ENCODE measurements at places on chromosomes 12 and 14.
A peak's percentile ranks its signal among the peaks of the same experiment; 100 is the strongest.

DNA sequence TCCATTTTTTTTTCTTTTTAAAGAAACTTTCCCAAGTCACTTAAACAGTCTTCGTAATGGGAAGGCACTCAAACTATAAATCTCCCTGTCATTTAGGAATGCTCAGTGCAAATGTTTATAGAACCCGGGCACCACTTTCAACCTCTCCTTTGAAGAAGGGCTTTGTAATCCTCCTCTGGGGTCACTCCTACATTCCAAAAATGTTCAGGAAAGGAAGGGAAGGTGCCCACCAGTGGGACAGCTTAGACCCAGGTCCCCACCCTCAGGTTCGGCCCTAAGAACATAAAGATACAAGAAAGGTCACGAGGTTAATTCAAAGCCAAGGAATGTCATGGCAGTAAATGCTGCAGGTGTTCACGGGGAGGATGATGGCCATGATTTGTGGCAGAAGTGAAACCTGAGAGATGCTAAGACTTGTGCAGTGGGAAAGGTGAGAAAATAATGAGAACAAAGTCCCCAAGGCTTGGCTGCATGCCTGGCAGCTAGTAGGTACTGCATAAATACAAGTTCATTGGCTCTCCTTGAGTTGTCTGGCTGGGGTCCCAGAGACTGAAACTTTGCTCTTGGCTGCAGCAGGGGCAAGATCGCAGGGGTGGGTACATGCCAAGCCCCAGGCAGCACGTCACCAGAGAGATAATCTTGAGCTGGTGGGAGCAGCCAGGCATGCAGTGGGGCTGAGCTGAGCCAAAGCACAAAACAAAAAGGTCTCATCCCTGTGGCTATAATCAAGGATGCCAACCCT, 21.1 kb downstream of the KRT18 start:
- DNase-seq: peak; percentile 57

DNA sequence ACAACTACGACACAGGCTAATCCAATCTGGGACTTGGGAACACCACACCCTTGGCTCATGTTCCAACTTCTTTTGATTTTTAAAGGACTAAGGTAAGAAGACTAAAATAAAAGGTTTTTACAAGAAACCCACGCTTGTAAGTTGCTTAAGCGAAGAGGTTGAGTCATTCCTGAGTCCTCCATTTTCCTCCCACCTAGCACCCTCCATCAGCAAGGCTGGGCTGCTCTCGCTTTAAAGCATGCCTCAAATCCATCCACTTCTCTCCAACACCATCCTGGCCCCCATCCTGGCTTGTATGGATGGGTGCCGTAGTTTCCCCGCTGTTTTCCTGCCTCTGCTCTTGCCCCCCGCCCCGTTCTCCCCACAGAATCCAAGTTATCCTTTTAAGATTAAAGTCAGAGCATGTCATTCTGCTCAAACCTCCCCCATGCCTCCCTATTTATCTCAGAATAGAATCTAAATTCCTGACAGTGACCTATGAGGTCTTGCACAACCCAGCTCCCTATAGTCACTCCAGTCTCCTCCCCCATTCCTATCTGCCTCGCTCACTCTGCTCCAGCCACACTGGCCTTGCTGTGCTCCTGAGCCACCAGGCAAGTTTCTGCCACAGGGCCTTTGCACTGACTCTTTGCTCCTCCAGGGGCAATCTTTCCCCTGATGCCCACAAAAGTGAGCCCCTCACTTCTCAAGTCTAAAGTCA, 34.5 kb downstream of the SCARB1 start:
- DNase-seq: no peak

GRCh38 chr14:92316937-92317336, 6.0 kb upstream of the SLC24A4 start:
- no peak for DNase-seq

GRCh38 chr14:78902010-78902623, 731.9 kb downstream of the NRXN3 start:
- peak; percentile 39 for DNase-seq
